NCI-H1105 (cell line): ENCODE measurements at places on chromosomes 7 and 10.

DNA sequence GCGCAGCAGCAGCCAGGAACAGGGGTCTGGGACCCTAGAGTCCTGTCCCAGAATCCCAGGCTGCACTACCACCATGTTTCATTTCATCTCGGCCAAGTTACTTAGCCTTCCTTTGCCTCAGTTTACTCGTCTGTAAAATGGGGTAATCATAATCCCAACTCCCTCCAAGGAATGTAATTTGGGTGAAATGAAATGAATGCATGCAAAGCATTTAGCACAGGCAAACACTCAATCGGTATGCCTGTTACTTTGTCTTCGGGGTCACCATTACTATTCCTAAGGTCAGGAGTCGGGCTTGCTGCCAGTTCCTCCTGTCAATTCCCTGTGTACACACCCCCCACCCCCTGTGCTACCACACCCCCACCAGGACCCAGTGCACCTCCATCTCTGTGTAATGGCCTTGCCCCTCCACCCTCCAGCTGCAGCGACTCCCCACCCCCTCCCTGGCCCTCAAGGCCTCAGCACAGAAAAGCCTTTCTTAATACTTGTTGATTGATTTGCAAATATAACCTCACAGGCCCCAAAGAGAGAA, 1.7 kb downstream of the TNS3 start:
- DNase-seq, result no peak

DNA sequence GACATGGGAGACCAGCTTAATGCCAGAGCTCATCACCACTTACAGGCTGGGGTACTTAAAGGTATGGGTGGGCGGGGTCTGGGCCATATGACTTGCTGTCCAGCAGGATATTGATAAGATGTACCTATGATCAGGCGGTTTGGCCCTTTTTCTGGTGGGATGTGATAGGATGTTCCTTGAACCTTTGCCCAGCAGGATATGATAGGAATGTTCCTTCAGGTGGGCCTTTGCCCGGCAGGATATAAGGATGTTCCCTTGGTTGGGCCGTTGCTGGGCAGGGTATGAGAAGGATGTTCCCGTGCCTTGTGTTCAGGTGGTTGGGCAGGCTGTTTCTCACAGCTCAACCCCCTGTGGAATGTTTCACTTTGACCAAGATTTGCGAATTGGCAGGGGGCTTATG, 187.2 kb upstream of the CXCL12 start:
- no peak for DNase-seq

DNA sequence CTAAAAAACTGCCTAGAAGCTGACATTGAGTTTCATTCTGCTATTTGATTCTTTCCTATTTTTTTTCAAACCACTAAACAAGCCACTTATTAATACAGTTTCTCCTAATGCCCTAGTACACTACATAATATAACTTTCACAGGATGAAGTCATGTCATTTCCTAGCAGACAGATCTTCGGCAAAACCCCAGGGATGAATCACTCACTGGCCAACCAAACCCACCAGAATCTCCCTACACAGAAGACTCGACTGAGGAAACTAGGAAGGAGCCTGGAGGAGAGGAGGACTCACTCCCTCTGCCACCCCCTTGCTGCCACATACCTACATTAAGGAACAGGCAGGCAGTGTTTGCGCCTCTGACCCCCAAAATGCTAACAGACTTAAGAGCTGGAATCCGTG, 33.4 kb downstream of the XPNPEP1 start:
- DNase-seq, result no peak

- no peak for DNase-seq
These were observed 81.1 kb upstream of the MBL2 start for GRCh38 chr10:52853704-52854103.
